Stomach (tissue), 19 donors: ENCODE measurements at places on chromosomes 2 and 18.

GRCh38 chr2:80057956-80058355 lies 246.6 kb downstream of the LRRTM1 start:
- H3K27ac ChIP-seq = no peak overlapping the region
- H3K4me3 ChIP-seq = no peak overlapping the region
- no peak for DNase-seq
- H3K36me3 ChIP-seq = no peaks in the 10 kb centered on the region

GRCh38 chr18:24741965-24742724 lies 281.7 kb downstream of the HRH4 start:
- H3K27me3 ChIP-seq = no peaks in the 10 kb centered on the region
- no peaks in the 10 kb centered on the region for H3K36me3 ChIP-seq
- no peak overlapping the region for H3K27ac ChIP-seq

DNA sequence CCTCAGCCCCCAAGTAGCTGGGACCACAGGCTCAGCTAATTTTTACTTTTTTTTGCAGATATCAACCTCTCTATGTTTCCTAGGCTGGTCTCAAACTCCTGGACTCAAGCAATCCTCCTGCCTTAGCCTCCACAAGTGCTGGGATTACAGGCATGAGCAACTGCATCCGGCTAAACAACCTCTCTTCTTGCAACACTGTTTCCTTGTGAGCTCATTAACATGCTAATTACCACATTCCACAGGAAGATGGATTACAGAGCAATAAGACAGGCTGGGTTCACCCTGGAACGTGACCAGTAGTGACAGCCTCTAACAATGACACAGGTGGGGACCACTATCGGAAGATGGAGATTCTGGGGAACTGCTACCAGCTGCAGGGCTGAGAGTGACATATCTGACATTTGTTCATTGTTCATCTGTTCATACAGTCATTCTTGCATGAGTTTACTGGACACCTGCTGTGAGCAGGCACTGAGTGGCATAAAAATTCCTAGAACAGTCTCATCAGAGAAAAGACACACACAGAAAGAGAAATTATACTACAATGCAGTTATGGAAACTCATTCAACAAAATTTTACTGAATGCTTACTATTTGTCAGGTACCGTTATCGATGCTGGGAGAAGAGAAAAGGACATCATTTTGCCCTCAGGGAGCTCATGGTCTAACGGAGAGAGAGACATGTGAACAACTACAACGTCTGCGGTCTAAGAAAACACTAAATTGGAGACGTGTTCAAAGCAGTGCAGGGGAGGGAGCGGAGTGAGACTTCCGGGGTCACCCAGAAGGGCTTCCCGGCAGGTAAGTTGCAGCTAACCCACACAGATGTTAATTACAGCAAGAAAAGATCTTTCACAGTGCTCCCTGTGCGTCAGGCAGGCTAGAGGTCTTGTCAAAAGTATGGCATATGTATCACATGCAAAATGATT lies 37.6 kb downstream of the PROC start:
- no peak for DNase-seq
- H3K4me3 ChIP-seq = no peak overlapping the region
- H3K27ac ChIP-seq = peak overlapping the region; percentile 49
- no peaks in the 10 kb centered on the region for H3K27me3 ChIP-seq
- H3K4me1 ChIP-seq = peaks cover 10% of the 10 kb centered on the region
- no peaks in the 10 kb centered on the region for H3K36me3 ChIP-seq

DNA sequence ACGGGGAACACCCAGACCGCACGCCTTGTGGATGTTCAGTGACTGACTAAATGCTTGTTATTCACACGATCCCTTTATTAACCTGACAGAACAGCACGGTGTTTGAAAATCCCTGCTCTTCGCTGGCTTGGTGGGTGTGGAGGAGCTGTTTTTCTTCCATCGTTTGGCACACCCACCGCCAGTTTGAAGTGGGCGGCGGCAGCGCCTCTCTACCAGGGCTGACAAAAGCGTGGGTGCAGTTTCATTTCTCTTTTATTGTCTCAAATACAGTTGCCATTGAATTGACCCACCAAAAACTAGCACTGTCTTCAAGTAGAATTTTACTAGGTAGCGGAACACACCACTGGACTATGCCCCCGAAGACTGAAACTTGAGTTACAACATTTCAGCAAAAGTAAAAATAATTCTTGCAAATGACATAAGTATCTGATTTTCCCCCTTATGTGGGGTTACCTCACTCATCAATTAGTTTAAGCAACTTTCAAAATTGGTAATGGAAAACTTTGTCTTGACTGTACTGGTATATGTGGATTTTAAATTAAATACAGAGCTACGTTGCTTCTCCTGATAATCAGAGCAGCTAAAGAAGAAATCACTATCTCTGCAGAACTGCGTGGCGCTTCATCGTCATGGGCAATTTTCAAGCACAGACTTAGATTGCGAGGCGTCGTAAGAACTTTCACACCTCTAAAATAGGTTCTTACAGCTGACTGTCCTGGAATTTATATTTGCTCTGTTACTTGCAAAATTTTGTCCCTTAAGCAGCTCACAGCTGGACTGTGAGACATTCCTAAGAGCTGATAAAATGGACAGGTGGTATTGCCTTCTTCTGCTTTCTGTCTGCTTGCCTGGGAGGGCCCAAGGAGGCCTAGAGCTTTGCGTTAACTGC lies 60.9 kb downstream of the LDLRAD4 start:
- peaks cover 19% of the 10 kb centered on the region for H3K36me3 ChIP-seq
- no peak for DNase-seq
- H3K27ac ChIP-seq = no peak overlapping the region

DNA sequence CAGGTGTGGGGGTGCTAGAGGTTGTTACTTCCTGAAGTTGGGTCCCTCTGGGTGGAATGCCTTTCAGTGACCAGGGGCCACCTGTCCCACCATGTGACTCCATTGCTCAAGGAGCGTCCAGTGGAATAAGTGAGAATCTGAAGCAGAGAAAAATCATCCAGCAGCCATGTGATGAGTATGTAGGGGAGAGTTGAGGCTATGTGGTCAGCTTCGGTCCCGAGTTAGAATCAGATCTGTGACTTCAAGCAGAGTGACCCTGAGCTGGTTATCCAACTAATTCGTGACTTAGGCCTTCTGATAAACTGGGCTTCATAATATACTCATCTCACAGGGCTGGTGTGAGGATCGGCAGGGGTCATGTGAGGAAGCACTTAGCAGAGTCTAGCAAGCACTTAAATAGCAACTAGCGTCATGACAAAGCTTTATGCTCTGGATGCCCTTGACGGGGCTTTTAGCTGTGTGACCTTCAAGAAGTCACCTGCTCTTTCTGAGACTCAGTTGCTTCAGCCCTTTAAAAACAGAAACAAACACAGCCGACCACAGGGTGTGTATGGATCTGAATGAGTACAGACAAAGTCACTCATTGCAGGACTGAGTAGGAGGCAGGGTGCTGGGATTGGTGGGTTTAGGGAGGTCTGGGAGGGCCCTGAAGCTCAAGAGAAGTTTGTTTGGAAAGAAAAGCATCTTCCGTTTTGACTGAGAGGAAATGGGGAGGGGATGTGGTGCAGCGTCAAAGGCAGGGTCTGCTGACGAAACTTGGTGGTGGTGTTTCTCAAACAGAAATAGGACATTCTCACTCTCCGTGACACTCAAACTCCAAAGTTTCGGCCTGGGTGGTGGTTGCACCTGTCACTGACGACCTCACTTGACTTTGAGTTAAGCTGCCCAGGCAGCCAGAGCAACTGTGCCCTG lies 264.0 kb upstream of the CXCR4 start:
- H3K4me3 ChIP-seq = no peak overlapping the region
- no peaks in the 10 kb centered on the region for H3K27me3 ChIP-seq
- no peaks in the 10 kb centered on the region for H3K4me1 ChIP-seq
- DNase-seq = peak; percentile 49

DNA sequence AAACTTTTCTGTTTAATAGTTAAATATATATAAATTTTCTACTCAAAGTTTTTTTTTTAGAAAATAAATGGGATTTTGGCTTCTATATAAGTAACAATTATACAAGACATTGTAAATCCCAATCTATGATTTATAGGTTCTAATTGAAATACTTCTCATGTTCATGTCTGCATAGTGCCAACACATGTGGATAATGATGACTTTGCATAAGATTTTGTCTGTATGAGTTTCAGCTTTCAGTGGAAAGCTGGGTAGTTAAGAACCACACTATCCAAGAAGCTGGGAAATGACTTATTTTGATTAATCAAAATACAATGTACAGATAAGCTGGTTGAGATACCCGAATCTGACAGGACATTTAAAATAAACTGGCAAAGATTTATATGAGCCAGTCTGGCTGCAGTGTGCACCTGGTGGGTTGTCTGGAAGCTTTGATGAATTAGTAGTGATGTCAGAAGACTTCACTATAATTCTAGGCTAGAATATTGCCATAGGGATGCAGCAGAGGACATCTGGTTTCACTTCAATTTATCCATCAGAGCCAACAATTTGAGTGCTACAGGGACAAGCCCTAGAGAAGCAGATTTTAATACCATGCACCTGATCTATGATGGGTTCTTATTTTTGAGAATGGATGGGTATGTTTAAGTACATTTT lies 45.4 kb downstream of the EML6 start:
- H3K4me3 ChIP-seq = no peak overlapping the region
- no peak for DNase-seq
- no peaks in the 10 kb centered on the region for H3K4me1 ChIP-seq
- no peaks in the 10 kb centered on the region for H3K27me3 ChIP-seq
- H3K36me3 ChIP-seq = no peaks in the 10 kb centered on the region

DNA sequence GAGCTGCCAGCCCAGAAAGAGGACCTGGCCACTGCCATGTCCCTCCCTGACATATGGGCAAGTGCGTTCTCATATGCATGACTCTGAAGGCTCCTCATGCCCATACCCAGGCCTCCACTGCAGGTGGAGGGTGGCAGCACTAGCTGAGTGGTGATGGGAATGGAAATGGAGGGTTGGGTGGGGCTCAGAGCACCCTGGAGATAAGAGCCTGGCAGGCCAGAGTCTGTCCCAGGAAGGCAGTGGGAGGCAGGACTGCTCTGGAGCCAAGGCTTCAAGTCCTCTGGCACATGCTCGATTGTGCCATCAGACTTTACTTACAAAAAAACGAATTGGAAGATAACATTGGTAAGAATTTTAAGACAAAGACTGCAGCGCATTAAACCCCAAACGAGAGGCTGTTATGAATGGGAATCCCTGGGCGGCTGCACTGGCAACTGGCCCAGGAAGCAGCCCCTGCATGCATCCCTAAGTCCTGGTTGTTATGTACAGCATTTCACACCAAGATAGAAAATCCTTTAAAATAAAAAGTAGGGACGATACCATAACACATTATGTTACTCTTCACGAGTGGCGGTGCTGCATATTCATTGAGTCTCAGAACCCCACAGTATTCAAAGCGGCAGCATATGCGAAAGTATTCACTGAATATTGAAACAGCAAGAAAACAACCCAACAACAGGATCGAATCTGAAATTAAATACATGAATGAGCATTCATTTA lies 81.7 kb upstream of the FAM98A start:
- no peak overlapping the region for H3K4me3 ChIP-seq
- H3K27ac ChIP-seq = no peak overlapping the region
- H3K4me1 ChIP-seq = no peaks in the 10 kb centered on the region
- H3K27me3 ChIP-seq = no peaks in the 10 kb centered on the region
- DNase-seq = no peak

DNA sequence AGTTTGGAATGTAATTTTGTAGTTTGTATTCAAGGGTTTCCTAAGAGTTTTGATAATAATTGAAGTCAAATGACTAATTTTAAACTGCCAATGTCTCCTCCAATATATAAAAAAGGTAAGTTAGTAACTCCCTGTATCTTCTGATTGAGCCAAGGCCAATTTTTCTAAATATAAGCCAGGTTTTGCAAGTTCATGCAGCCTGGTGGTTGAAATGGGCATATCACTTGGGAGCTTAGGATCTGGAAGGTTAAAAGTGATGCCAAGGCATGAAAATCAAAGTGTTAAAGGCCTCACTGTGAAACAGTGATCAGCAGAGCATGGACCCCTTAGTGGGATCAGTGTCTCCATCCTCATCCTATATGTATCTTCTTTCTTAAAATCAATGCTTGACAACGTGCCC lies 60.5 kb downstream of the MERTK start:
- DNase-seq = no peak
- H3K27ac ChIP-seq = peak overlapping the region; percentile 64
- no peaks in the 10 kb centered on the region for H3K36me3 ChIP-seq
- H3K4me3 ChIP-seq = no peak overlapping the region
- peaks cover 20% of the 10 kb centered on the region for H3K4me1 ChIP-seq
- H3K27me3 ChIP-seq = no peaks in the 10 kb centered on the region

DNA sequence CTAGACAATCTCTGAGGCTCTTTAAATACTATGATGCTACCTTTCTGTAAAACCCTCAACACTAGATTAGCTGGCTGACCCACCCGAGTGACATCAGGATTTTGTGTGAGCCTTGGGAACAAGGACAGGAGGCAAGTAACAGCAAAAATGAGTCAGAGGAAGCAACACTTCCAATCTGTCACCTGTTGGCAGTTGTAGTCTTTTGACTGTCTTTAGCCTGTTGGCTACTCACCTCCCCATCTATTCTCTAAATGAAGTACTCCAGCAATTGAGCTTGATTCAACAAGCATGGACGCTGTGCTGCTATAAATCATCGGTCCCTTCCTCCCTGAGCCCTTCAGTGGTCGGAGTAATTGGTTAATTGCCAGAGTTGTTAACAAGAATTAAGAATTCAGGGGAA lies 898.7 kb downstream of the BCL11A start:
- no peaks in the 10 kb centered on the region for H3K4me1 ChIP-seq
- no peak overlapping the region for H3K27ac ChIP-seq
- H3K27me3 ChIP-seq = no peaks in the 10 kb centered on the region
- DNase-seq = no peak
- H3K36me3 ChIP-seq = no peaks in the 10 kb centered on the region

DNA sequence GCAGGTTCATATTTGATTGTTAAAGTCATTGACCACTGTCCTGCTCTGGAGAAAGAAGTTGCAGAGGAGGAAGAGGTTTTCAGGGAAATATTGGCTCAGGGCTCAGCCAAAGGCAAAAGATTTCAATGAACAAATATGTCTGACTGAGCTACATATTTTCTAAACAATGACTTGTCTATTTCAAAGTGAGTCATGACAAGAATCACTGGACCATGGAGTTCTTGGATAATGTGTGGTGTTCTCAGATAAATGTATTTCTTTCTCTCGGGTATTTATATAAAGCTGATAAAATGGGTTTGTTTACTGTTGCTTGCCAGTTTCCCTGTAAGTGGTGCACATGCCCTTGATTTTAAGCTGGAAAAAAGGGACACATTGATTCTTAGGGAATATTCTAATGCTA lies 34.3 kb upstream of the RMP24 start:
- H3K4me1 ChIP-seq = peaks cover 4% of the 10 kb centered on the region
- no peak overlapping the region for H3K27ac ChIP-seq

DNA sequence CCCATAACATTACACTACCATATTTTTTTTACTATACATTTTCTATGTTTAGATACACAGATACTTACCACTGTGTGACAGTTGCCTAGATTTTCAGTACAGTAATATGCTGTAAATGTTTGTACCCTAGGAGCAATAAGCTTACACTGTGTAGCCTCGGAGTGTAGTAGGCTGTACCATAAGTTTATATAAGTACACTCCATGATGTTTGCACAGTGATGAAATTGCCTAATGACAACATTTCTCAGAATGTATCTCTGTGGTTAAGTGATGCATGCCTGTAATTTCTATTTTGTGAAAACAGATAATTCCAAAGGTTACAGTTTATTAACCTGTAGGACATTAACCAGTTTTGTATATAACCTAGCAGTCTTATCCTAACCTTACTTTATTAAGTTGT lies 128.1 kb upstream of the RBMS1 start:
- H3K27me3 ChIP-seq = no peaks in the 10 kb centered on the region
- DNase-seq = no peak

GRCh38 chr2:201258666-201259615 lies 1.4 kb upstream of the CASP8 start:
- peaks cover 39% of the 10 kb centered on the region for H3K4me1 ChIP-seq
- peak overlapping the region; percentile 51 for H3K4me3 ChIP-seq
- H3K36me3 ChIP-seq = no peaks in the 10 kb centered on the region
- no peaks in the 10 kb centered on the region for H3K27me3 ChIP-seq
- H3K27ac ChIP-seq = peak overlapping the region; percentile 88
